C1 segment of cervical spinal cord (tissue), 14 donors: ENCODE measurements at places on chromosomes 5 and 9.

DNA sequence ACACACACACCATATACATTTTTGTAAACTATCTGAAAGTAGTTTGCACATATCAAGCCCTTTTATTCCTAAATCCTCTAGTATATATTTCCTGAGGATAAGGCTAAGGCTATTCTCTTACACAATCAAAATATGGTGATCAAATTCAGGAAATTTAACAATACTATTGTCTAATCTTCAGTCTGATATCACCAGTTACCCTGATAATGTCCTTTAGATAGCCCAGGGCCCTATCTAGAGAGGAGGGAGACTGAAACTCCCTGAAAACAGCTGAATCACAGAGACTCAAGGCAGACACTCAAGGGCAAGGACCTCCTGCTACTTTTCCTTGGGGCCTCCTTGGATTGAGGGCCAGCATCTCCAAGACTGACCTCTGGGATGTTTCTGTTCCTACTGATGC is 30.4 kb downstream of the PTTG1 start:
- DNase-seq: no peak

DNA sequence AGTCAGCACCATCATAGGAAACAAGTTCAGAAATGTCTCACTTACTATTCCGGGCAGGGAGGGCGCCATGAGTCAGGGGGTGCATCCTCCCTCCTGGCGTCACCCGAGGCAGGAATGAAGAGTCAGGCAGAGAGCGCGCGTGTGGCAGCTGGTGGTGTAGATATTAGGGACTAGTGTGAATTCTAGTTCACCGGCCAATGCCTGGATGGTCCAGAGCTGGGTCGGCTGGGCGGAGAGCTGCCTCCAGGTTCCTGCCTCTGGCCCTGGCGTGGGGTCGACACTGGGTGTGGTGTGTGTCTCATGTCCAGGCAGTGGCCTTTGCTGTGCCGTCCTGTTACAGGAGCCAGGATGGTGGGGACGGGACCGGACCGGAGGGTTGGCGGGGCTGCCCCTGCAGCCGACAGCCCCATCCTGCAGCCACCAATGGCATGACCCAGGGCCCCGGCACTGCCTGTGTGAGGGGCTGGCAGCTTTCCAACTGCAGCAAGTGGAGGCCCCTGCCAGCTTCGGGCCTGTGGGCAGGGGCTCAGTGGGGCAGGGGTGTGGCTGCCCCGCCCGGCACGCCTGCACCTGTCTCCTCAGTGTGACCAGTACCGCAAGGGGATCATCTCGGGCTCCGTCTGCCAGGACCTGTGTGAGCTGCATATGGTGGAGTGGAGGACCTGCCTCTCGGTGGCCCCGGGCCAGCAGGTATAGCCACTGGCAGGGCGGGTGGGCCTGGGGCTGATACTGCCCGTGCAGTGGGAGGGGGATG is 9.1 kb downstream of the DIPK1B start:
- DNase-seq: no peak

DNA sequence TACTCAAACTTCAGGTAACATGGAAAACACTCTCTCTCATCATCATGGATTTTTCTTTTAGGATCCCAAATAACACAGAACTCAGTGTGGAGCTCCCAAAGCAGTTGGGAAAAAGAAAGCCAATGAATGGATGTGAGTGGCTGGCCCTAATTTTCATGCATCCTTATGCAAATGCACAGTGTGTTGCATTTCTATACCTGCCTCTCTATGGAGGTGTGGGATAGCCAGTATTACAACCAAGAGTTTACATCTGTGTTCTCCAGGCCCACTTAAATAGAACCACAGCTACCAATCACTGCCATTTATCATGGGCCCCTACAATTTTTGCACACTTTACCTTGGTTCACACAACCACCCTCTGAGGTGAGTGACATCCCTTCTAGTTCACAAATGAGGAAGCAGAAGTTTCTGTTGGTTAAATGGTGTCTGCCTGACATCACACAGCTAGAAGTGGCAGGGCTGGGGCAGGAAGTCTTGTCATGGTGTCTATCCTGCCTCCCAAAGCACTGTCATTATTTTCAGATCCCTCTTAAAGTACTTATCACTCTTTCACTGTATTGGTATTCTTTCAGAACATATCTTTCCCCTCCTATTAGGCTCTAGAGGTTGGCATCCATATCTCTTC is 17.3 kb downstream of the MAMDC2 start:
- no peak for DNase-seq

DNA sequence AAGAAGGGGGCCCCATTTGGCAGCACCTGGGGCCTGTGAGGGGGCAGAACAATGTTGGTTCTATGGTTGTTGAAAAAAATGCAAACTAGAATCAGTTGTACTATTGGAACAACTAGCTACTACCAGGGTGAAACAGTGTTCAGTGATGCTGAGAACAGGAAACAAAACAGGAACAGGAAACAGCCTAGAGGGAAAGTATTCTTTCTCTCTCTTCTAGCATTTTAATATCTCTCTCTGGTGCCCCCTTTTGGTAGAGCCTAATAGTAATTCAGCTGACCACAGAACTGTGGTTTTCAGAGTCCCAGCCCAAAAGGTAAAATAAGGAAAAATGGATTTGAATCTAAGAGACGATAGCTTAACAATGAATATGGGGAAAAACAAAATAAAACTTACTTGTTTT is 138.0 kb upstream of the KCNN2 start:
- DNase-seq: no peak

DNA sequence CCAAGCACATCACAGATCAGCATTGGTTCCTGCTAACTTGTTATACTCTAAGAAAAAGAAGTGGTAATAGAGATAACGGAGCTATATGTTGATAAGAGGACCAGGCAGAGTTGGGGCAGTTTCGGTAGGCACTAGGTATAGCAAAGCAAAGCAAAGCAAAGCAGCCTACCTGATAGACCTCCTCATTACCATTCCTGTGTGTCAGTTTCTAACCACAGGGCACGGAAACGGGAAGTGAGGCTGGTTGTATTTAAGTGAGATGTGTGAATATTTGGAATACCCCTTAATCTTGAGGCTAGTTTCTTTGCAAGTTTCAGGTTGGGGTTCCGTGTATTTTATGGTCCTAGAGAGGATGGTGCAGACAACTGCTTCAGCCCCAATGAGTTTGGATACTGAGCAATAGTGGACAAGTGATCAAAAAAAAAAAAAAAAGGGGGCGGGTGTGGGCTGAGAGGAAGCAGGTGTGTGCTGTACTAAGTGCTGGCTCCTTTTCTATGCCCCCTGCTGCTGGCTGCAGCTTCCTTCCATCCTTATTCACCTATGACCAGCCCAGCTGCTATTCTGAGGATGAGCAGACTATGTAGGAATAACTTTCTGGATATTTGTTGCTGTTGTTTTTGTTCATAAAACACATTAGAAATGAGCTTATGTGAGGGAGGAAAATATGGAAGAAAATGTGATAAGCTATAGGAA is 183.3 kb downstream of the SH3GL2 start:
- DNase-seq: no peak

GRCh38 chr5:95966005-95966404 is 4.4 kb upstream of the ELL2 start:
- DNase-seq: no peak

DNA sequence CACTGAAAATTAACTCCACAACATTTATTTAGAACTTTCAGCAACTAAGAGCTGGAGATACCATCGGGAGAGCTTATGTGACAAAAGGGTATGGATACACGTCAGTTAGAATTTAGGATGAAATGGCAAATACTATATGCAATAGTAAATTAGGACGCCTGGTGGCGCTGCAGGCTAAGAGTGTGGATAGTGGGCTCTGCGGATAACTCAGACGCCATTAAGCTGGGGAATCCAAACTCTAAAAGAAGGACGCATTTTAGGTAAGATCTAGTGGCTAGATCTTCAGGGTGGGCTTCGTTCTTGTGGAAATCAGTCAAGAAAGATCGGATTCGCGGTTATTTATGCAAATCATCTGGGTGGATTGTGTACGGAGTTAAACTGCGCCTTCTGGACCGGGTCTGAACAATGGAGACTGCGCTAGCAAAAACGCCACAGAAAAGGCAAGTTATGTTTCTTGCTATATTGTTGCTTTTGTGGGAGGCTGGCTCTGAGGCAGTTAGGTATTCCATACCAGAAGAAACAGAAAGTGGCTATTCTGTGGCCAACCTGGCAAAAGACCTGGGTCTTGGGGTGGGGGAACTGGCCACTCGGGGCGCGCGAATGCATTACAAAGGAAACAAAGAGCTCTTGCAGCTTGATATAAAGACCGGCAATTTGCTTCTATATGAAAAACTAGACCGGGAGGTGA is at the start of gene PCDHB5:
PCDHB5 (plus strand) TSS at position 177 of the 688 bp plus-strand sequence; CDS start at position 406, 229 bp downstream.
- no peak for DNase-seq

DNA sequence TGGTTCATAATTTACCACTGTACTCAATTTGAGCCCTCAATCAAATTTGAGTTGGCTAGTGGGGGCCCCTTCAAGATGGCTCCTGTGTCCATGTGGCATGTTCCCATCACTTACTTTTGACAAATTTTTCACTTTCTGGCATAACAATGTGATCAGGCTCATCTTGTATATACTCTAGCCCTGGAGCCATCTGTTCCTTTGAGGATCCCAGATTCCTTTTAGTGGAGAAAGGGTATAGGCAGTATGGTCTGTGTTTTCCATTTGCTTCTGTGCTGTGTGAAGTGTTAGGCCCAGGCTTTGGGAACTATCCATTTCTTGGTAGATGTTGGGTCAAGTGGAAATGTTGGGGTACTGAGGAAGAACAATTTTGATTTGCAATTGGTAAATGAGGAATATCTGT is 45.7 kb downstream of the SH3GL2 start:
- DNase-seq: no peak

DNA sequence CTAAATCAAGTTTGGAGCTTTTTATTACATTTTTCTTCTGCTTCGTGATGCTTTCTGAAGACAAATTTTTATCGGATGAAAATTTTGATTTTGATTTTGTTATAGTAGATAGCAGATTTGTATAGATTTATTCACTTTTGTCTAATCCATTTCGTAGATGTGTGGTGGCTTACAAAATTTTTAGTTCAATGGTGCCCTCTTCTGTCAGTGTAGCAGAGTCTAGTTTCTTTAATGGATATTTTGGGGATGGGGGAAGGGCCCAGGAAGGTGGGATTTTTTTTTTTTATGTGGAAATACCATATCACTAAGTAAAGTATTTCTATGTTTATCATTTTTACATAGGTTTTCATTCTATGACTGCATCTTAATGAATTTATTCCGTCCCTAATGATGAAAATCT is 259.9 kb upstream of the TARS1 start:
- DNase-seq: no peak

- no peak for DNase-seq
Observed at GRCh38 chr9:122206118-122207046, 22.4 kb downstream of the LHX6 start.

- DNase-seq: no peak
Observed at GRCh38 chr9:78144663-78145377, 91.1 kb upstream of the CEP78 start.

- no peak for DNase-seq
Observed at GRCh38 chr9:87836536-87836935, 46.1 kb upstream of the SPATA31E1 start.

- DNase-seq: no peak
Observed at GRCh38 chr5:159040181-159040580, 59.5 kb downstream of the EBF1 start.

GRCh38 chr5:995318-995717 is 13.3 kb upstream of the NKD2 start:
- no peak for DNase-seq

DNA sequence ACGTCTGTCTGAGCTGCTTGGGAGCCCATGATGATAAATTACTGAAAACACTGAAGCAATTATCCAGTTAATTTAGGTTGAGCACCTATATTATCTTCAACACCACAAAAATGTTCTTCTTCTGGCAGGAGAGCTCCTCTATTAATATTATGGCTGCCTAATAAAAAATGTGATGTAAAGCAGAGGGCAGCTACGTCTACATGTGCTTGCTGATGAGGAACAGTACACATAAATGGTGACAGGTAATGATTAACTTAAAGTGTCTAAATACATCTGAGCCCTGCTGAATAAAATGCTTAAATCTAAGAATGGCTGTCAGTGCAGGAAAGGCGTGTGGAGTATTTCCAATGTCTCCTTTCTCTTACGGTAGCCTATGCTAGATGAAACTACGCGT is 131.3 kb upstream of the NR3C1 start:
- DNase-seq: no peak

DNA sequence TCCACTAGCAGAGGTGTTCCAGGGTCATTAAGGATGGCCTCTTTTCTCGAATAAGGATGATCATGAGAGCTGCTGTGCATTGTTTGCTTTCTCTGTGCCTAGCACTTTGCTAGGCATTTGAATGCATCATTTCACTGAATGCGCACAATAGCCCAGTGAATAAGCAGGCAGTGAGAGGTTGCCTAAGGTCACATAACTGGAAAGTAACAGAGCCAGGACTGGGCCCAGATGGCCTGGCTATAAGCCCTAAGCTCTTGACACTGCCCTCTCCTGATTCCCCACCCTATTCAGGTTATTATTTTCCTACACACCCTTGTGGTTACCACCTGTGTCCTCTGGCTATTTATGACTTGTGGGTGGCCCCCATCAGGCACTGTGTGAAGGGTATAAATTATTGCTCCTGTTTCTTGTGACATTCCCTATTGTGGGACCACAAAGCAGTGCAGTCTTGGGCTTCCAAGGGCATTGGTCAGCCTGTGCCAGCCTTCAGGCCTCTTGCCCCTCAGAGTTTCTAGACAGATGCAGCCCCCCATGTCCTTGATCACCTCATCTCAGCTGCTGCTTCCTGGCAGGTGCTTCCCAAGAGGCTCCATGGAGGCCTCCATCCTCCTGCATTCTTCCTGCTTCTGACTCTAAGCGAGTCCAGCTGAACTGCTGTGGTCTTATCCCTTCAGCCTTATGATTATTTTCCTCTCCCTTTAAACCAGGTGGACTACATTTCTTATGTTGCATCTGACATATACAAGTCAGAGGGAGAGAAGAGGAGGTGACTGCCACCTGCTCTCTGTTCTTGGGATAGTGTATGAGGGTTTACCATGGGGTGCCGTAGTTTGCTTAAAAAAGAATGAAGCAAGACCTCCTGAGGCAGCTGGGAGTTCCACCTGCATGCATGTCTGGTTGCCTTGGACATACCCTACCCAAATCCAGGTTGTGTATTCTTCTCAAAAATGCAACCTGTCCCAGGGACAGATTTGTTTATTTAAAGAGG is 47.6 kb downstream of the ANGPTL2 start:
- no peak for DNase-seq

GRCh38 chr5:54018438-54018837 is 291.9 kb downstream of the ARL15 start:
- no peak for DNase-seq
